Cerebellar cortex (tissue), 1 donor: ENCODE measurements at places on chromosomes 6 and 20.

- no peak for DNase-seq
These were observed 140.1 kb downstream of the NRN1 start for GRCh38 chr6:5866547-5867051.

DNA sequence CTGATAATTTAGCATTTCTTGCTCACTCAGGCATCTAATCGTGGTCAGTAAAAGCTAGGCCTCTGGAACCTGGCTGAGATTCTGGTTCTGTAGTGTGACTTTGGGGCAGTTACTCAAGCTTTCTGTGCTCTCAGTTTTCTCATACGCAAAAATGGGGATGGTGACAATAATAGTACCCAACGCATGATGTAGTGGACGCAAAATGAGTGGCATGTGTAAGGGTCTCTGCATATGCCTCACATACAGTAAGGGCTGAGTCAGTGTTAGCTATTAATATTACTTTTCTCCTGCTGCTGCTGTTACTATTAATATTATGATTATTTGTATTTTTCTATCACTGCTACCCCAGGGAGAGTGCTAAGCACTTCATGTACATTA, 686 bp downstream of the GINS1 start:
- DNase-seq = no peak

- DNase-seq = no peak
These were observed 34.7 kb downstream of the FAM184A start for GRCh38 chr6:119043783-119044182.

DNA sequence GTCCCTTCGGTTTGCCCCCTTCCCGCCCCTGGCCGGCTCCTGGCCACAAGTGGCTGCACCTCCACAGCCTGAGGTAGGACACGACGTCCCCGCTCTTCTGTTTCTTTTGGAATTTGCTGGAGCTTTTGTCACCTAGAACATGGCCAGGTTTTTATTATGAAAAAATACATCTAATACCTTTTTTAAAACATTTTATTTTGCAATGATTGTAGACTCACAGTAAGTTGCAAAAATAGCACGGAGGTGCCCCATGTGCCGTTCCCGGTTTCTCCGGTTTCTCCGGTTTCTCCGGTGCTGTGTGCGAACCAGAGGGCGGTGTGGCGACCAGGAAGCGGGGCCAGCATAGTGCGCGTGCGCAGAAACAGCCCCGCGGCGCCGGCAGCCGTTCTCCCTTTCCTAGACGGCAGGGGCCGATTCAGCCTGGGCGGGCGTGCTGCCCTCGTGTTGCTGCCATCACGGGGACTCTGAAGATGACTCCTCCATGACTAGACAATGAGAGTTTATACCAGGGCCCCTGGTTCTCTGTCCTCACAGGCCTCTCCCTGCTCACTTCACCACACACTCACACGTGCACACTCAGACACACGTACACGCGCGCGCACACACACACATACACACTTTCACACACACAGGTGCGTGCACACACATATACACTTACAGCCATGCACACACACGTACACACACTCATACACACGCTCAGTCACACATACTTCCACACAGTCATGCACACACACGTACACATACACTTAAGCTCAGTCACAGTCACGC, 102.1 kb downstream of the TMEM242 start:
- peak; percentile 61 for DNase-seq

GRCh38 chr6:158737710-158738615, 81.2 kb downstream of the EZR start:
- DNase-seq = no peak

GRCh38 chr20:5974531-5974930, 24.1 kb downstream of the MCM8 start:
- DNase-seq = no peak

DNA sequence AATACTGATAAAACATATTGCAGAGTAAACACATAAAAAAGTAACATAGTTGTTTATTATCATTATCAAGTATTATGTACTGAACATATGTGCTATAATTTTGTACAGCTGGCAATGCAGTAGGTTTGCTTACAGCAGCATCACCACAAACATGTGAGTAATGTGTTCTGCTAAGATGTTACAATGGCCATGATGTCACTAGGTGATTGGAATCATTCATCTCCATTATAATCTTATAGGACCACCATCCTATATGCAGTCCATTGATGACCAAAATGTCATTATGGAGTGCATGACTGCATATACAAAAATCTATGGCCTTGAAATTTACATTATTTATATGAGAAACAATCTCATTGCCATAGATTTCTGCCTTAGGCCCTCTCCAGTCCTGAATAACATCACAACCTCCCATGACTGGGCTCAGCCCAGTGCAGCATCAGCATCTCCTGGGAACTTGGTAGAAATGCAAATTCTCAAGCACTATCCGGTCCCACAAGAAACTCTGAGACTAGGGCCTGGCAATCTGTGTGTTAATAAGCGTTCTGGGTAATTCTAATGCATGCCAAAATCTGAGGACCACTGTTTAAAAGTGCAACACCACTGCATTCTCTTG, 352.0 kb upstream of the MARCKS start:
- DNase-seq = no peak

DNA sequence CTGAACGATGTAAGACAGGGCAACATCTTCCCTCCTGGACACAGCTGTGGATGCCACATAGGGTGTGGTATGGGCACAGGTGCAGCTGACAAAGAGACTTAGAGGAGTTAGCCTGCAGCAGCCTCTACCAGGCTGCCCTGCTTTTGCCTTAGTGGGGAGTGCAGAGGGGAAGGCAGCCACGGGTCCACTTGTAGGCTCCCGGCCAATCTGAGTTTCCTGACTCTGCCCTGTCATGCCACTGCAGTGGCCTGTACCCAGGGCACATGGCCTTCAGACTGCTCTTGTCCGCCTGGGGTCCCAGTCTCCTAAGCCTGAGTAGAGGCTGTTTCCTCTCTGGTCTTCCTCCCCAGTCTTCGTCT, 17.1 kb upstream of the CST9L start:
- DNase-seq = no peak

DNA sequence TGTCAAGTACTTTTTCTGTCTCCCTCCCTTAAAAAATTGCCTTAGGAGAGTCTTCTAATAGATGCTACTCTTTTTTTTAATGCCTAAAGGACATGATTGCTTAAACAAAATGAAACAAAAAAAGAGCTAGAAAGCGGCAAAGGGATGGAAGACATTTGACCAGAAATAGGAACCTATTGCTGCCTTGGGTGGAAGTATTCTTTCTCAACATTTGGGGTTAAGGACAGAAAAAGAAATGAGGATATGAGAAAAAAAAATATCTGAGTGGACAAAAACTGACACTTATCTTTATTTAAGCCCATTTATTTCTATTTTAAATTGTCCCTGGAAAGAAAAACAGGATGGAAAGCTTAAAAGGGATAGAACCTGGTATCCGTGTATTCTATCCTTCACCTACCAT, 664.9 kb upstream of the CITED2 start:
- DNase-seq = no peak

GRCh38 chr6:164887660-164888059, 421.7 kb downstream of the C6orf118 start:
- DNase-seq = no peak

- DNase-seq = no peak
These were observed 37.5 kb downstream of the PTK7 start for GRCh38 chr6:43113431-43114260.

- no peak for DNase-seq
These were observed 7.7 kb downstream of the CDK5RAP1 start for GRCh38 chr20:33393609-33394008.

DNA sequence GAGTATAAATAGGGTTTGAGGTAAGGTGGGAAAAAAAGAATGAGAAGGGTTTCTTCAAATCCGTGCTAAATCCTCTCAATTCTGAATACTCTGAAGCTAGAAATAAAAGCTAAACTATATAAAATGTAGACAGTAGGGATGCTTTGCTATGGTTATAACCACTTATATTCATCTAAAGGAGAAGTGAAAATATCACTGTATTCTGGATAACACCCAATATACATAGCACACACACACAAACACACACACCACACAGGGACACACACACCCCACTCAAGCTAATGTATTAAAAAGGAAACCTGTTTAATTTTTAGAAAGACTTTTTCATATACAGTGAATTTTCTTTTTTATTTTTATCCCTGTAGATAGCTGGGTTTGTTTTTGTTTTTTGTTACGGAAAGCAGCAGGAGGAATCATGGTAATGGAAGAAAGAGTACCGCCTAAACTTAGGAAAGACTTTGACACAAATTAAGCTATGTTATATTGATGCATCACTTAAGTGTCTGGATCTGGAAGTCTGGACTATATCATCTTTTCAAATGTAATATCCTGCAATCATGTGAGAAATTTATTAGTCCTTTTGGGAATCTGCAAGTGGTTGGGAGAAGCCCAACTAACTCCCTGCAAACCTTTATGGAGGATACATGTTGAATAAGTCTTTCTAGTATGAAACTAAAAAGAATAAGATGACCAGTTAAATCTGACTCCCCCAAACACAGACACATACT, 68.4 kb upstream of the FABP7 start:
- no peak for DNase-seq

GRCh38 chr20:4065391-4065844, 50.1 kb upstream of the RNF24 start:
- no peak for DNase-seq
